ENCODE measurements at places on chromosomes 3 and 15. TPM values are rescaled to one million over a fixed set of nuclear protein-coding genes. Genes with fewer than 3 reads are reported as not detected.

- no peak for DNase-seq
These were observed 17.0 kb downstream of the TM4SF18 start for GRCh38 chr3:149316437-149316836.

GRCh38 chr3:154111365-154111935 lies 9.7 kb upstream of the ARHGEF26 start:
- DNase-seq = no peak

DNA sequence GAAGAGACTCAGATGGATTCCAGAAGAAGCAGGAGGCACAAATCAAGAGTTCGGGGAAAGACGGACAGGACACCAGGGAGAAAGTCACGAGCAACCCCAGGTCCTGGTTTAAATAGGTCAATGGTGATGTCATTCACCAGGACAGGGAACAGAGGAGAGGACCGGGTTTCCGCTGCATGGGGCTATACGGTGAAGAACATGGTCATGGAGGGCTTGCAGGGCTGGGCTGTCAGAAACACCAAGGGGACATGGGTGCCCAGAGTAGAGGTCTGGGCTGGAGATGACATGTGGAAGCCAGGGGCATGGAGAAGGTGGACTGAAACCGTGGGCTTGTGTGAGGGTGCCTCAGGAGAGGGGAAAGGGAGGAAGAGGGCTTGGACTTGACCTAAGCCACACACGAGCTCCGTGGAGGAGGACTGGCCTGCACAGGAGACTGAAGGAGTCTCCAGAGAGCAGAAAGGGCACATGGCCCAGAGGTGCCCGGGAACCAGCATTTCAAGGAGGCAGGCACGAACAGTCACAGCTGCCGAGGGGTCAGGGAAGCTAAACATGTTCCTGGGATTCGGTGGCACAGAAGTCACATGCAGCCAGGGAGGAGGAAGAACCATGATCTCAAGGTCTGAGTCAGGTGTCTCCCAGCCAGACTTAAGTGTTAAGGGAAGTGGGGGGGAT lies 54.2 kb upstream of the RPL32 start:
- no peak for DNase-seq

GRCh38 chr3:197692641-197693040 lies 44.1 kb downstream of the RUBCN start:
- DNase-seq = no peak

A4GNT gene
- total RNA-seq = not detected
